ENCODE measurements at places on chromosomes 11 and 22.

- DNase-seq = no peak
Measured at GRCh38 chr11:61067782-61068446, 34.4 kb upstream of the CD5 start.

GRCh38 chr11:77412814-77413213, 61.1 kb downstream of the PAK1 start:
- DNase-seq = no peak

GRCh38 chr11:64231546-64231945, 1.2 kb downstream of the DNAJC4 start:
- no peak for DNase-seq

- DNase-seq = no peak
Measured at GRCh38 chr11:102204174-102204573, 93.9 kb downstream of the YAP1 start.

DNA sequence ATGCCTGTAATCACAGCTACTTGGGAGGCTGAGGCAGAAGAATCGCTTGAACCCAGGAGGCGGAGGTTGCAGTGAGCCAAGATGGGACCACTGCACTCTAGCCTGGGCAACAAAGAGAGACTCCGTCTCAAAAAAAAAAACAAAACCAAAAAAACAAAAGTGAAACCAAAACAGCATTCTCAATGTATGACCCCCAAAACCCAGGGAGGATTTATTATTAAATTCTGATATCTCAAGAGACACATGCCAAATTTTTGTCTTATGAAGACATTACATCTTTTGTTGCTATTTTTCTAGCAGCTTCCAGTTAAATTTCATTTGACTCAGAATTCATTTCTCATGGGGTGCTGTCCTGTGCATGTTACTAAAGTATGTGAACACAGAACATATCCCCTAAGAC, 3.0 kb upstream of the YPEL4 start:
- DNase-seq = no peak

- DNase-seq = no peak
Measured at GRCh38 chr22:22986008-22986407, 84.3 kb upstream of the GNAZ start.

GRCh38 chr11:82980292-82980691, 78.8 kb downstream of the DDIAS start:
- DNase-seq = no peak

DNA sequence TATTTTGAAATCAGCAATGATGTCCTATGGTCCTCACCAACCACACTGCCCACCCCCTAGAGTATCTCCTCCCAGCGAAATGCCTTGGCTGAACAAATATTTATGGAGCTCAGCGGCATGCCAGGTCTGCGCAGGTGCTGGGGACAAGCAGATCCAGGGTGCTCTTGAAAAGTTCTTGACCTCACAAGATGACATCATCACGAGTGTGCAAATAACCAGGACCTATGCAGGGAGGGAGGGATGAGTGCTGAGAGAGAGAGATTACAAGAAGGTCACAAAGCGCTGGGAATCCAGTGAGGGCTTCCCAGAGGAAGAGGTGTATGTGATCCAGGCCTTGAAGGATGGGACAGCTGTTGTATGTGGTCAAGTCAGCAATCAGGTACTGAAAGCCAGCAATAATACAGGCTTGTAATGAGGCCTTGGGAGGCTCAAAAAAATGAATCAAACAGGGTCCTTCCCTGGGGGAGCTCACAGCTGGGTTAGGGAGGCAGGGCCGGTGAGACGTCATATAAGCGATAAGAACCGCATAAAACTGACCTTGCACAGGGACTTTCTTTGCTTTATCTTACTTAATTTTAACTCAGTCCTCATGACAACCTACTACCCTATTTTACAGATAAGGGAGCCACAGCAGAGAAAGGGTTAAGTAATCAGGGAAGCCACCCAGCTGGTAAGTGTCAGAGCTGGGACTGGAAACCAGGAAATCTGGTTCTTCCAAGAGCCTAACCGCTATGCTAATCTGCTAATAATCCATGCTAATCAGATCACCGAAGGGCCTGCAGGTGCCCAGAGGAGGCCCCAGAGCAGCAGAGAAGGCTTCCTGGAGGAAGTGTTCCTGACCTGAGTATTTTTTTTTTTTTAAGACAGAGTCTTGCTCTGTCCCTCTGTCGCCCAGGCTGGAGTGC, 8.2 kb downstream of the ARRB1 start:
- no peak for DNase-seq

- no peak for DNase-seq
Measured at GRCh38 chr11:123357990-123358827, 71.9 kb upstream of the GRAMD1B start.

GRCh38 chr22:20588843-20589581, 81.6 kb downstream of the MED15 start:
- no peak for DNase-seq

- no peak for DNase-seq
Measured at GRCh38 chr11:114260483-114260882, 35.7 kb upstream of the NNMT start.

DNA sequence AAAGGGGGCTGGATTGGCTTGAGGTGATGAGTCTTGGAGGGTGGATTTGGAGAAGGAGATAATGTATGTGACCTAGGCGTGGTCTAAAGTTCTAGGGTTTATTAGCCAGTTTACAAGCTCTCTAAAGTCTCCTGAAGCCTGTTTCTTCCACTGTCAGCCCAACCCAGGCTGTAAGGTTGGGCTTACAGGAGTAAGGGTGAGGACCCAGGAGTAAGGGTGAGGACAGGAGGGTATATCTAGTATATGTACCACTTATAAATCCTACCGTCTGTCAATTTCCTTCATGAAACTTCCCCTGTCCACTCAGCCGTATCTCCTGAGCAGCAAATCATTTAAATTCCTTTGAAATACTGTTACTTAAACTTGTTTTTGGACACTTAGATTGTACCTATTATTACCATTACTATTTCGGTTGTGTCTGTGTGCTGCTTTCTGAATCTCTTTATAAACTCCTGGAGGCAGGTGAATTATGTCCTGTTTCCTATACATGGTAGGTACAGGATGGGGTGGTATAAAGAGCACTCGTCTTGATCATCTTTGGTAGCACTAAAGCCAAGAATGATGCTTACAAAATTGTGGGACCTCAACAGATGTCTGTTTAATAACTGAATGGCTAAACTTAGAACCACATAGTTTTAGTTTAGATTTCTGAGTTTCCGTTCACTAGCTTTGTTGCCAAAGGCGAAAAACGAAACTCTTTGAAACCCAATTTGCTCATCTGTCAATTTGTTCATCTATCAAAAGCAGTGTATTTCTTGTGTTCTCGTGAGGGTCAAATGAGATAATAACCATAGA, 192.0 kb downstream of the GRIK4 start:
- DNase-seq = no peak

DNA sequence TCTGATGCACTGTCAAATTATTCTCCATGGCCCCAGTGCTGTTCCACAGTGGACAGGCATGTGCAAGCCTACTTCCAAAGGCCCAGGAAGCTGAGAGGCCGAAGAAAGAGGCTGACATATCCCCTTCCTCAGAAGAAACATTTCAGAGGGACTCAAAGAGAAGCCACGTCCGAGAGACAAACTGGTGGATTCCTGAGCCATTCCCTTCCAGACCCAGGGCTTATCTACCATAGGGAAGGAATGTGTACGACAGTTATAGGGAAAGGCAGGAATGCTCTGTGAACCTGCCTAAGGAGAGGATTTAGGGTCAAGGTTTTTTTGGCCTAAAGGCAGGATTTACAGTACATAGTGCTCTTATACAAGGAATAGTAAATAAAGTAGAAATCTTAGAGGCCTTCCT, 46.9 kb upstream of the TSKU start:
- DNase-seq = no peak

DNA sequence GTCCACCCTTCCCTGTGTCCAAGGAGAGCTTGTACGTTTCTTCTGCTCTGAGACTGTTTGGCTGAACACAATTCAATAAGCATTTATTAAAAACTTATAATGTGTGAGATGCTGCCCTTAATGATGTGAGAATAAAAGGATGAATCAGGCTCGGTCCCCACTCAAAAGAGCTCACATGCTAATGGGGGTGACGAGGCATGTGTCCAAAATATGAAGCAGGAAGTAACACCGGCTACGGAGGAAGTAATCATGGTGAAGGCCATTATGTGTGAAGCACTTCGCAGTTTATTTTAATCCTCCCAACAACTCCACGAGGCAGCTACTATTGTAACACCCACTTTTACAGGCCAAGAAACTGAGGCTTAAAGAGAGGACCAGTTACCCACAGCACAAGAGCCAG, 3.4 kb upstream of the RASD2 start:
- DNase-seq = no peak

DNA sequence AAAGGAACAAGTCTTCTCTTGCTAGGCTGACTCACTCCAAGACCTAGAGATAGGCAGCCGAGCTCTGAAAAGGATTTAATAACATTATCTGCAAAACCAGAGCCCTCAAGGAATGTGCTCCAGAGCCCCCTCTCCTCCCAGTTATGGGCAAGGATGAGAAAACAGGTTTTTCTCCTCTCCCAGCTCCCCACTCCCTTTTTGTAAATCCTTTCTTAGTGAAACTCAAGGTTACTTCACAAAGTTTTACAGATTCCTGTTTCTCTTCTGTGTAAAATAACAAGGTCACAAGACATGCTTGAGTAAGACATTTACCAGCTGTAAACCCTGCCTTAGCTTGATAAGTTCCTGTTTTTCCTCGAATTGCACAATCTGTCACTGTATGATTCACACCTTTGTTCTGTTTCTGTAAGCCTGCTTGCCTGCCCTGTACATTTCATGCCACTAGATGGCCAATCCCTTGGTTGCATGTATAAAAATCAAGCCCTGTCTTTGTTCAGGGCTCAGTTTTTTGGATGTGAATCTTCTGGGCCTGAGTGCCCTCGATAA, 489.4 kb downstream of the KCNA4 start:
- DNase-seq = no peak

GRCh38 chr11:65592858-65593517, 2.6 kb downstream of the KCNK7 start:
- DNase-seq = no peak

GRCh38 chr11:61061081-61061826, 41.0 kb upstream of the CD5 start:
- no peak for DNase-seq

GRCh38 chr22:39953101-39953500, 7.1 kb upstream of the TMA7B start:
- no peak for DNase-seq

DNA sequence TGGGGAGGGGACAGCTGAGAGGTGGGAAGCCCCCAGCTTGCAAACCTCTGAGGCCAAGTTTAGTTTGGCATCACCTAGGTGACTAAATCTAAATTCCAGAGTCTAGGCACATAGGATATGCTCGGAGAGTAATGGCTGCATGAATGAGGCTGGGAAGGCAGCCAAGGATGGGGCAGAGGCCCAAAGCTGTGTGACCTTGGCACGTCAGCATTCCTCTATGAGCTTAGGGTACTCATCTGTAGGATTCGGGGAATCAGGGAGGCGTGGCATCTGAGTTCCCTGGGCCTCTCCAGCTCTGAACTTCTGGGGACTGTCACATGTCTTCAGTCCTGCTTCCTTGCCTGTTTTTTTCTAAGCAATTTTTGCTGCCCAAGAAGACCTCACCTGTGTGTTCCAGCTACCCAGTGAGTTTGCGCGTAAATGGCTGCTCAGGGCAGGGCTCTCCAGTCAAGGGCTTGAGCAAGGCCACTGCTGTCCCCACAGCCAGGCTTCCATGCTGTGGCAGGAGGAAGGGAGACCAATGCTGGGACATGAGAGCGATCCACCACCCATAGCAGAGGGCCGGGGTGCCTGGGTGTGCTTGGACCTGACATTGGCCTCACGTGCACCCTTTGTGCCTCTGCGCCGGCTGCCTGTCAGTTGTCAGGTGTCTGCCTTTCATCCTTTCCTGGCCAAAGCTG, 13.9 kb downstream of the DAGLA start:
- no peak for DNase-seq
